ENCODE measurements at places on chromosomes 1 and 21. TPM values are rescaled to one million over a fixed set of nuclear protein-coding genes. Genes with fewer than 3 reads are reported as not detected.

DNA sequence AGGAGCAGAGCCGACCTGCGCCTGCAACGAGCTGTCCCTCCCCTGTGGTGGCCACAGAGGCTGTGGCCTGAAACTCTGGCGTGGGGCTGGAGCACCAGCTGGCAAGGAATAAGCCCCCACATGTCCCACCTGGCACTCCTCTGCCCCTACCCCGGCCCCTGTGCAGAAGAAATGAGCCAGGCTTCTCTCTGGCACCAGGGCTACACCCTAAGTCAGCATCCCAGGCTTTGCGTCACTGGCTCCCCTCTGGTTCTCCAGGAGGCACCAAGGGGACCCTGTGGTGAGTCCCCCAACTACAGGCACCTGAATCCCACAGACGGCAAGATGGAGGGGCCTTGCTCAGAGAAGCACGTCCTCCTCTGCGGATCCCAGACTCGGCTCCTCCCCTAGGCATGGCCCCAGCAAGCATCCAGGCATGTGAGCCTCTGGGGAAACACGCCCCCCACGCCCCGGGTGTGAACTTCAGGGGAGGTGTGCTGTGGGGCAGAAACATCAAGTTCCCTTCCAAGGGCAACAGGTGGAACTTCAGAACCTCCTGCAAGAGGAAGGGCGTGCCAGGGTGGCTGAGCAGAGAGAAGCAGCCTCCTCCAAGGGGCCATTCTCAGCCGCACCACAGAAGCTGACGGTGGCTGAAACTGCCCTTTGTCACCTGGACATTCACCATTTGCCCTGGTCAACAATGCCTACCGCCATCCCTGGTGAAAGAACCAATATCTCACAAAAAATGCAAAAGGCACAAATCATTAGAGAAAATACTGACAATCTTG lies 2.9 kb downstream of the KRTAP10-7 start:
- DNase-seq: no peak

DNA sequence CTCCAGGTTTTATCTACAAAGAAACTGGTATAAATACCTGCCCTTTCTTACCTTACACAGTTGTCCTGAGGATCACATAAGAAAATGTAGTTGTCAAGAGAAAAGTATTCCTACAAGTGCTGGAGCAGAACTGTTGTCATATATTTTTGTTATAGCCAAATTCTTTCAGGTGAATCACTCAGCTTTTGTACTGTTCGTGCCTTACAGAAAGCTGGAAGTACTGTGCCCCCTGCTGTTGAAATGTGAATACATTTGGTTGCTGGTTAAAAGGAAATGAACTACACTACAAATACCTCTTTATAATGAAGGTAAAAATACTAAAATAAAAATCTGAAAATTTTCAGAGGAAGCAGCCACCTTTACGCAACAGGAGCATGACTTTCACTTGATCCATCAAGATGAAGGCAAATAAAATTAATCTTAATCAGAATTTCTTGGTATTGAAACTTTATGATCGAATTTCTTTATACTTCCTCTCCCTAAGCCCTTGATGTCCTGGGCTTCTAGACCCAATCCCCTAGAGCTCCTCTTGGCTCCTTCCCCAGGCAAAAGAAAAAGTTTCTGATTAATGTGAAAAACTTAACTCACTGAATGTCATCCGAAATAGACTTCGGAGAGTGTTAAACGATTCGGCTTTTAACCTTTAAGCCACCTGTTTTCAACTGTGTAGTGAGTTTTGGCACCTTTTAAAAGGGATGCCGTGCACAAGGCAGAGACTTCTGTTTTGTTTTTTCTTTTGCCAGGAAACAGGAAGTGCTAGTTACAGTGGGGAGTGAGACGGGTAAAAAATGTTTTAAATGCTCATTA lies 12.5 kb downstream of the CHML start:
- peak; percentile 73 for DNase-seq

DNA sequence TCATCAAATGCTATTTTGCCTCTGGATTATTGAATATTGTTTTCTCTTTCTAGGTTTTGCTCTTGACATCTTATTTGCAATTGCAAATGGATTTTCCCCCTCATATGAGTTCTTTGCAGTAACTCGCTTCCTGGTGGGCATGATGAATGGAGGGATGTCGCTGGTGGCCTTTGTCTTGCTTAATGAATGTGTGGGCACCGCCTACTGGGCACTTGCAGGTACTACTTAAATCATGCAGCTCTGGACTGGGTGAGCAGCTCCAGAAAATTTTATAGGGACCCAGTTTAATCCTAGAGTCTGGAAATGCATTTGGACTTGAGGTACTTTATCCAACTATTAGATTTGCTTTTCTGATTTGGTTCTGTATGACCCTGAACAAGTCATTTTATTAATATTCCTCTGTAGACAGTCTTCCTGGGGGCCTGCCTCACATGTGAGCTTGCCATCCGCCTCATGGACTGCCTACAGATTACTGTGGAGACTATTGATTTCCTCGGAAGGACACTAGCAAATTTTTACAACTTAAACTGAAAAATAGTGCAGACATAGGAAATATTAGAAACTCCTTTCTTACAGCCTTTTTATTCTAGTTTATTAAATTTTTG lies 44.5 kb downstream of the SLC22A15 start:
- peak; percentile 66 for DNase-seq

Gene NRIP1
- total RNA-seq: 37.3 TPM

DNA sequence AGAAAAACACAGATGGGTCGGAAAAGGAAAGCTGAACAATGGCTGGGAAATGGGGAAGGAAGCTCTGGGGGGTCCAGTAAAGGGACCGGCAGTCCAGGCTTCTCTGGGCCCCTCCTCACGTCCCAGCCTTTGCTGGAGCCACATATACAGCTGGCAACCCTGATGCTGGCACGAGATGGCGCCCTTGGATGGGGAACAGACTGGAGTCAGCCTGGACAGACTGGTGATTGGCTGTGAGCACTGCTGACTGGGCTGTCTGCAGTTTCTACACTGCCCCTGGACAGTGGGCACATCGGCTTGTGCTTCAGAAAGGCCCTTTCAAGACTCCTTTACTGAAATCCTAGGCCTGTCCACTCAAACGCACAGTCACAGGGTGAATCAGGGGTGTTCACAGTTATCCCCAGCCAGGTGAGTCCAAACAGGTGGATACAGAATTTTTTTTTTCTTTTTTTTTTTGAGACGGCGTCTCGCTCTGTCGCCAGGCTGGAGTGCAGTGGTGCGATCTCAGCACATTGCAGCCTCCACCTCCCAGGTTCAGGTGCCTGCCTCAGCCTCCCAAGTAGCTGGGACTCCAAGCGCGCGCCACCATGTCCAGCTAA lies 31.1 kb upstream of the ZBTB40 start:
- DNase-seq: peak; percentile 84

DNA sequence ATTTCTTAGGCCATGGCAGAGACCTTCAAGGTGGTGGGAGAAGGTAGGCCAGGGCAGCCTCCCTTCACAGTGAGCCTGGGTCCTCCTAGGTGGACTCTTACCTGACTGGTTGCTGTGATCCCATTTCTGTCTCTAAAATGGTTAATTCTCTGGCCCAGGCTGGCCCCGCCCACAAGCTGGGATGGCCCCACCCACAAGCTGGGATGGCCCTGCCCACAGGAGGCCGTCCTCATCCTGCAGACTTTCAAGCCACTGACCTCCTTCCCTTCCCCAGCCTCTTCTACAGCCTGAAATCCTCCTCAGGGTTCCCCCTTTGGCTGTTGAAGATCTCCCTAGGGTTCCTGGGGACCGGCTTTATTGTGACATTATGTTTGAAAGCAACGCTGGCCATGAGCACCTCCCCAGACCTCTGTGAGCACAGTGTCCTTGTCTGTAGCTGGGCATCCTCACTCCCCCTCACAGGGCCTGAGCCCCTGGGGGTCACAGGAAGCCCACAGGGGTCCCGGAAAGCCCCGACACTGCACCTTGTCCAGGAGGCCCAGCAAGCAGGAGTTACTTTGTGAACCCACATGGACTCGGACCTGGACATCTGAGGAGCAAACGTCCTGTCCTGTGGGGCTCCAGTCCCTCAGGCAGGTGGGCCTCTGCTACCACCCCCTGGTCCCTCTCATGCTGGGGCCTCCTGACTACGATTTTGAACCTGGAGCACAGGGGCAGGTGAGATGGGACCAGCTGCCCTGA lies 621.7 kb downstream of the MATN1 start:
- no peak for DNase-seq

DNA sequence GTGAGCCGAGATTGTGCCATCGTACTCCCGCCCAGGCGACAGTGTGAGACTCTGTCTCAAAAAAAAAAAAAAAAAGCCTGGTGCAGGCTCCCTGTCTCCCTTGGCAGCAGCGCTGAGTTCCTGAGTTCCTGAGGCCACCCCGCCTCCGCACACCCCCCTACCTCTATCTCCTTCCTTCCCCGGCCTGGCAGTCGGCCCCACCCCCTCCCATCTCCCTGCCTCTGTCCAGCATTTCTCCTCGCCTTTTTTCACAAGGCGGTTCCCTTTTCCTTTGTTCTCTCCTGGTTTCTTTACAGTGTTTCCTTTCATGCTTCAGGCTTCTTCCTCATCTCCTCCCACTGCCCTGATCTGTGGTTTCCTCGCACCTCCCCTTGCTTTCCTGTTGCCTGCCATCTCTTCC lies 2.7 kb downstream of the RORC start:
- peak; percentile 32 for DNase-seq

- no peak for DNase-seq
Measured at GRCh38 chr21:39062196-39062595, 121.1 kb downstream of the PSMG1 start.

DNA sequence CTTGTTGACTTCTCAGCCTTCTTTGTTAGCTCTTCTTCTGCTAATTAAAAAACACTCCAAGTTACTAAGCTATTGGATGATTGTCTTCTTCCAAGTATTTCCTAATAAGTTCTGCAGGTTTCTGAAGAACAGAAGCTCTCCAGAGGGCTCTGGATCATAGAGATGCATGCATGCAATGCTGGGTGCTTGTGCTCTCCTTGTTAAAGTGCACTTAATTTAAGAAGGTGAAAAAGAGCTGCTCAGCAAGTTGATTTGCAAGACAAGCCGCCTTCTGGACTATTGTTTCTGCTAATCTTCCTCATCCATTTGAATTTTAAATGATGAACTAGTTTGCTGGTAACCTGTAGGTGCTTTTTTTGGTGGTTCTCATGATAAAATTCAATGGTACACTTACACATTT lies 16.1 kb downstream of the RRP15 start:
- DNase-seq: no peak

DNA sequence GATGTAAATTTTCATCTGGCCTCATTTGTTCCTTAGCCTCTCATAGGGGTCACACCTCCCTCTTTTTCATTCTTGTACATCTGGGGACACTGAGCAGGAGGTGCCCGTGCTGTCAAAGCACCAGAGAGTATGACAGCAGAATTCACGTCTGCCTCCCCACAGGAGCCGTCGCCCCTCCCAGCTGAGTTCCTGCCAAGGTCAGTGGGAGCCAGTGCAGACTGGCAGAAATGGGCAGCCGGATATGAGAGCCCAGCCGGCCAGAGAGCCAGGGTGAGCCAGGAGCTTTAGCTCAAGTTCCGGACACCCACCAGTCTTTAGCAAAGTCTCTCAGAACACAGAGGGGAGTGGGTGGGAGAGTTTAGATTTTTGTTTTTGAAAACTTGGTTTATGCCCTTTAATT lies 21.9 kb downstream of the GPR137B start:
- DNase-seq: no peak

DNA sequence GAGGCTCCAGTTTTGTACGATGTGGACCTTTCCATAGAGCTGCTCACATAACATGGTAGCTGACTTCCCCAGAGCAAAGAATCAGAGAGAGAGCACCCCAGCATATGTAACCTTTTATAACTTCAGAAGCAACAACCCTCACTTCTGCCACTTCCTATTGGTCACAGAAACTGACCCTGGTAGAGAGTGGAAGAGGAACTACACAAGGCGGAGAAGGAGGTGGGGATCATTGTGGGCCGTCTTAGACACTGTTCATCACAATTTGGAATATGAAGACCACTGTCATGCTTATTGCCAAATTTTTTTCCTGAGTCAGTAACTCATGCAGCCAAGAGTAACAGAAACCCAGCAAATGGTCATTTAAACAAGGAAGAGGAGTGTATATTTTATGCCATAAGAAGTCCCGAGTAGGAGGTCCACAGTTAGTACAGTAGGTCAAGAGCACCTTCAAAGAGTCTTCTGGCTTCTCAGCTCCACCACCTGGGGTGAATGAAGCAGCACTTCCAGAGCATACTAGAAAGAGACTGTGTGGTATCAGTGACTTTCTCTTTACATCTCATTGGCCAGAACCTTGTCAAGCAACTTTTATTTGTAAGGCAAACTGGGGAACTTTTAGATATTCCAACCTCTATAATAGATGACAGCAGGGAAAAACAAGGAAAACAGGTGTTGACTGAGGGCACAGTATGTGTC lies 71.8 kb downstream of the ODF2L start:
- no peak for DNase-seq

DNA sequence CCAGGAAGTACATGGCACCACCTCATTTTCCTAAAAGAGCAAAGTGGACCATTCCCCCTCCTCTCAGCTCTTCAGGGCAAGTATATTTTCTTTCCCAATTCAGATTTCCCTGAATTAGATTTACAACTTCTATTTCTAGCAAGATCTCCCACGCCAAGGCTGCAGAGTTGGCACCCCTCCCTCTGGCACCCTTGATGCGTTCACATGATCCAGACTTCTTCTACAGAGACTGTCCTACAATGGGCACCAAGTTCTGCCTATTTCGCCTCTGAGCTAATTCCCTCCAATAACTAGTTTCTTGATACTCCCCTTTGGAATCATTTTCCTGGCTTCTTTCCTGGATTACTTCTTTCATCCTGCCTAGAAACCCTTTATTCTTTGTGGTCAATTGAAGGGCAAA lies 122.0 kb downstream of the CDC7 start:
- DNase-seq: no peak

- no peak for DNase-seq
Measured at GRCh38 chr21:44966135-44967081, 26.6 kb downstream of the SLX9 start.

Gene SERINC2
- 210 TPM for total RNA-seq

Gene ST6GALNAC3
- not detected for total RNA-seq

- peak; percentile 27 for DNase-seq
Measured at GRCh38 chr1:243473227-243474135, 217.6 kb downstream of the SDCCAG8 start.

DNA sequence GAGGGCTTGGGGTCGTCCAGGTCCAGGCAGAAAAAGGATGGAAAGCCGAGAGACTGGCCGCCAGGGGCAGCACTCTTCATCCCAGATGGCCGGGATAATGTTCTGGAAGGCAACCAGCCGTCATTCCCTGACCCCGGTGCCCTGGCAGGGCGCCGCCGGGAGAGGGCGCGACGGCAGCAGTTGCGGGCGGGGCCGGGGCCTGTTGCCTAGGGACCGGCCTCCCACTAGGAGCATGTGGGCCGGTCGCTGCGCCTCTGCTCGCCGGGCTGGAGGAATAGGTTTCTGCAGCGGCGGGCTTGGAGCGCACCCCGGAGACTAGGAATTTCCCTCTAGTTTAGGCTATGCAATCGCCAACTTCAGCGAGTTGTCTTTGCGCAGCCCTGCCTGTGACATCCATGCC lies 11.0 kb downstream of the DMRTB1 start:
- DNase-seq: peak; percentile 59

- DNase-seq: peak; percentile 94
Measured at GRCh38 chr1:23100074-23100748, 68.4 kb downstream of the LUZP1 start.

All from myocyte (in vitro differentiated cells).